ENCODE measurements at places on chromosomes 6 and 20.

GRCh38 chr6:165726965-165727381, 63.9 kb upstream of the PDE10A start:
- DNase-seq, result no peak

- peak; percentile 68 for DNase-seq
These were observed 343.0 kb downstream of the CDKAL1 start for GRCh38 chr6:20877008-20877937.

DNA sequence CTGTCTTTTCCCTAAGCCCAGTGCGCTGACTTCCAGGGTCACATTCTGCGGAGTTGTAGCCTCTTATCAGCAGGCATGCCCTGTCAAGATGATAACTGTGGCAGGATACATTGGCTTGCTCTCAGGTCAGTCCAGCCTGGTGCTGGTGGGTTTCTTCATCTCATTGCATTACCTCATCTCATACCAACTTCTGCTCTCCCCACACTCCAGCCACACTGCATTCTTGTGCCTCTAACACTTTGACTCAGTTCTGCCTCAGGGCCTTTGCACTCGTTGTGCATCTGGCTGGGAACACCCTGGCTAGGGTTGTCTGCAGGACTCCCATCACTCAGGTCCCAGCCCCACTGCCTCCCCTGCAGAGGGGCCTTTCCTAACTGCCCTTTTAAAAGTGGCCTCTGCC, 110.3 kb upstream of the BACH2 start:
- no peak for DNase-seq

GRCh38 chr6:90217506-90218127, 79.0 kb downstream of the BACH2 start:
- no peak for DNase-seq

- DNase-seq, result peak; percentile 58
These were observed 78.1 kb downstream of the PRDM1 start for GRCh38 chr6:106163966-106164877.

DNA sequence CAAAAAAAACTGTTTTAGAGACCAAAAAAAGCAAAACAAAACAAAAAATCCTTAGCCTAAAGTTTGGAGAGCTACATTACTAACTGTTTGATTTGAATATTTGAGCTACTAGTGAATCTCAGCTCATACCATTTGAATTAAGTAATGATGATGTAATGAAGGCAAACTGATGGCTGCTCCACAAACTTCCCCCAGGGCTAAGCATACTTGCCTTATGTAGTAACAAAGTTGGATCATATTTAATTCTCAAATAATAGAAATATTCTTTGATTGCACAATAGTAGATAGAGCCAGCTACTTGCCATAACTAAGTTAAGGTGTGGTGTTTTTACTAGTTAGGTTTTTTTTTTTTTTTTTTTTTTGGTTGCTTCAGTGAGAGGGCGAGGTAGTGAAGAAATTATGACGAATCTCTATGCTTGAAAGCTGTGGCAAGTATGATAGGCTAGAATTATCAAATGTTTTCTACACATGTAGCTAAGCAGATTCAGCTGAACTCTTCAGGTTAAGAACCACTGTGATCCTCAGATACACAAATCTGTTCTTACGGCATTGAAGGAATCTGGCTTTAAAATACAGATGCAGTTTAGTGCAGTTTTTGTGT, 2.9 kb downstream of the RAB32 start:
- DNase-seq, result peak; percentile 71

DNA sequence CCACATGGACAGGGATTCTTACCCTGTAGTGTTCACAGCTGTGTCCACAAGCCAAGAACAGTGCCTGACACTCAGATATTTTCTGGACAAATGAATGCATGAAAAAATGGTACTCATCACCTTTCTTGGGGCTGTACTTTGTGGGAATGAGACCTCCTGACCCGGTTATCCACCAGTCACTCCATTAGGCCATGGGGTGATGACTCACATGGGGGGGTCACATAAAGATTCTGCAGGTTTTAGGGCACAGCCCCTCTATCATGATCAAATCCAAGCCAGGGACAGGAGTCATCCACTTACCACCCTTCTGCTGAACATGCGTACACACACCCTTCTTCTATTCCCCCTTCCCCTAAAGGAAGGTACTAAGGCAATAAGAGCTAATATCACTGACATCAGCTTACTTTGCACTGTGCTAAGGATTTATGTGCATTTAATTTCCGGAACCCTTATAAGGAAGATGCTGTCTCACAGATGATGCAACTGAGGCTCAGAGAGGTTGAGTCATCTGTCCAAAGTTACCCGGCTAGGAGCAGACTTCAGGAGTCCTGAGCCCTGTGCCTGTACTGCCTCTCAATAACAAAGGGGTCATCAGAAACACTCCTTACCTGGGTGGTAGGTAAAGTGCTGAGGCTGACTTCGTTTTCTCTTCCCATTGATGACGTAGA, 107.8 kb downstream of the NFATC2 start:
- DNase-seq, result no peak

- DNase-seq, result no peak
These were observed 603.1 kb downstream of the HACE1 start for GRCh38 chr6:104256646-104257045.

DNA sequence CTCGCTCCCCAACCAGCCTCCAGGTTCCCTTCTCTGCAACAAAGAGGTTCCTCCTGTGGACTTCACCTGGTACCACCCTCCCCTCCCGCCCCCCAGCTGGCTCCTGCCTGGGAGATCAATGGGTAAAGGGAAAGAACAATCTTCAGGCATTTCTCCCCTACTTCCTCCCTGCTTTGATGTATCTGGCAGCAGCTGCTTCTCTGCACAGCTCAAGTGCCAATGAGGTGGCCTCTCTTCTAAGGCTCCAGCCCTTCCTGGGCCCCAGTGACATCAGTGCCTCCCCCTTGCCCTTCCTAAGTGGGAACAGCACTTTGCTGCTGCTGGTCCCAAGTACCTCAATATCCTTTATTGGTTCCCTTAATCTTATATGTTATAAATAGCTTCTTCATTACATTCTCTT, 23.5 kb downstream of the MOCS1 start:
- DNase-seq, result no peak

DNA sequence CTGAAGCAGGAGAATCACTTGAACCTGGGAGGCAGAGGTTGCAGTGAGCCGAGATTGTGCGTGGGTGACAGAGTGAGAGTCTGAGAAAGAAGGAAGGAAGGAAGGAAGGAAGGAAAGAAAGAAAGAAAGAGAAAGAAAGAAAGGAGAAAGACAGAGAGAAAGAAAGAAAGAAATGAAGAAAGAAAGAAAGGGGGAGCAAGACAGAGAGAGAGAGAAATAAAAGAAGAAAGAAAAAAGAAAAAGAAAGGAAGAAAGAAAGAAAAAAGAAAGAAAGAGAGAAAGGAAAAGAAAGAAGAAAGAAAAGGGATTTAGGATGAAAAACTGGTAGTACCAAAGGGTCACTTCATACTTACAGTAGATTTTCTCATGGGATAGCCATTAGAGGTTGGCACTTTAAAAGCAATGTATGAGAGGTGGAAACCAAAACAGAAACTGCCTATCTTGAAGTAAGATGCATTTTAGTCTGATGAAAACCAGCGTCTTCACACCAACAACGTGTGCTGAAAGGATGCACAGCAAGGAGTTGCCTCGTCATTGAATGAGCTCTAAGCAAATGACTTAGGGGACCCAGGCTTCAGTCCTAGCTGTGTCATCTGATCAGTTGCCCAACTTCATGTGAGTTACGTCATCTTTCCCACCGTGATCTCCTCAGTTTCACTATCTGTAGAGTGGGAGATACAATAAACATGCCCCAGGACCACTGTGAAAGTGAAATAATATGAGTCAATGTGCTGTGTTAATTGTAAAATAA, 133.9 kb upstream of the NEDD9 start:
- no peak for DNase-seq

GRCh38 chr6:122347280-122347679, 52.2 kb upstream of the HSF2 start:
- DNase-seq, result no peak

- DNase-seq, result peak; percentile 76
These were observed 993 bp downstream of the STX16 start for GRCh38 chr20:58651946-58652605.

GRCh38 chr6:29567541-29567940, 8.0 kb upstream of the UBD start:
- DNase-seq, result peak; percentile 65

GRCh38 chr20:32432277-32432676, 74.1 kb downstream of the ASXL1 start:
- no peak for DNase-seq

- DNase-seq, result no peak
These were observed 323.1 kb downstream of the HDGFL1 start for GRCh38 chr6:22892452-22892851.

DNA sequence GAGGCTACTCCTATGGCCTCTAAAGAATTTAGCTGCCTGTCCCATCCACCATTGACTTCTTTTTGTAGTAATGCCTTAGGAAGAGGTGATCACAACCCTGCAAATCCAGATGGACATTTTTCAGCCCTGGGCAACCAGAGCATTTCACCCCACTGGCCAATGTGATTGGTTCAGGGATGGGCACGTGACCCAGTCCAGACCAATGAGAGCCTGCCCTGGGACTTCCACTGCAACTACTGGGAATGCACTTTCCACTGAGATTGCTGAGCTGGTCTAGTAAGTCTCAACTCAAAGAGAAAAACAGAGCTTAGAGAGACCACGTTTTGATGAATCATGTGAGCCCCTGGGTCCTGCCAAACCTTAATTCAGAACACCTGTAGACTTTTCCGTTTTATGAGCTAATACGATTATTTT, 8.9 kb upstream of the UBE2V1 start:
- no peak for DNase-seq

DNA sequence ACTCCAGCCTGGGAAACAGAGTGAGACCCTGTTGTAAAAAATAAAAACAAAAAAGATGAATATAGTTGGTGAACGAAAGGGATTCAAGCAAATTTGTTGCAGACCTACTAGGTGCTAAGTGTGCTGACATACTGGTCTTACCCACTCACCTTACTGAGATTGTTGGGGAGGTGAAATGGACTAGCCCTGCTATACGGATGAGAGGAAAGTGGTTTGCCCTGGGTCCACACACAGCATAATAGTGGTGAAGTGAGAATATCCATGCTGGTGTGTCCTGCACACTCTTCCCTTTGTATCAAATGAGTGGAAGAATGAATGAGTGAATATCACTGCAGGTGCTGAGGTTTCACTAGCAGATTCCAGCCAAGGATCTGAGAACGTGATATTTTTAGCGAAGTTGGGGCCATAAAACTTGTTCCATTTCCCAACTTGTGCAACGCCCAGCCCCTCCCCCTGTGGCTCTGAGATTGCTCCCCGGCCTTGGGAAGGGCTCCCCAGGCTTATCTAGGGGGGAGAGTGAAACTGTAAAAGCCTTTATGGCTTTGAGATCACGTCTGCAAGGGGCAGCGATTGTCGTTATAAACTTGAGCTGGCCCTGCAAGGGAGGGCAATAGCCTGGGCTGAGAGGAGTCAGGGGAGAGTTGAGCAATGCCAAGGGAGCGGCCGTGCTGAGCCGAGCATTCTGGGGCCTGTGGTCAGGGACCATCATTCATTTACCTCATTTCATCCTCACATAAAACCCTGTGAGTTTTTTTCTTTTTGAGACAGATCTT, 33.2 kb upstream of the TTPAL start:
- DNase-seq, result no peak

DNA sequence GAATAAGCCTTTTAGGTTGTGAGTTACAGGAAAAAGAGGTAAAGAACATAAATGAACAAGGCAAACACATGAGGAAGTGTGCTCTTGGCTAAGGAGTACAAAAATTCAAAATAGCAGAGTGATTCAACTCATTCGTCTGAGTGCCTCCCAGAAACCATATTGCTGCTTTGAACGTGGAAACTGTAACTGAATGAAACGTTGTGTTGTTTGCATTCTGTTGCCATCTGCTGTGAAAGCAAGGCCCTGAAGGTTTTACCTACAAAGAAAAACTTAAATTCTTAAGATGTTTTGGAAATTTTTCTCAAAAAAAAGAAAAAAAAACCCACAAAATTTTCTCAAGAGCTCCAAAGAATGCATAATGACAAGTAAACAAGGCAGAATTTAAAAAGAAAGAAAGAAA, 375.4 kb upstream of the HS3ST5 start:
- DNase-seq, result no peak

DNA sequence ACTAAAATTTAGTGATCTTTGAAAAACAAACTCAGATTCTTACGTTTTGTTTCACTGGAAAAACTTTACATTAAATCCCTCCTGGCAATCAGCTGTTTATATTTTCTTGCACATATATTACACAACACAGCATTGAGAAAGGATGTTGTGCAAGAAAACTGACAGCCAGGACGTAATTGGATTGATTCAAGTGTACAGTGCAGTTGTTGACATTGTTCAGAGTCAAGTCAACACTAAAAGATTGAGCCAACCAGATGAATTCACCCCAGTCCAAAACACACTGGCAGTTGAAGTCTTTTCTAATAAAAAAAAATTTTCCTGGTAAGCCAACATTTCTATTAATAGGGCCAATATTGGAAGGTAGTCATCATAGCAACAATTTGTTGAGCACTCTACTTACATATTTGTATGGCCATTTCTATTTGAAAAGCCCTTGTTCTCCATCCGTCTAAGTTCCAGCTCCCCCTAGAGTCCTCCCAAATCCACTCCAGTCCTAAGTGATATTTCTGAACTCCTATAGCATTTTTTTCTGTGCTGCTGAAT, 20.9 kb upstream of the VNN1 start:
- DNase-seq, result no peak

DNA sequence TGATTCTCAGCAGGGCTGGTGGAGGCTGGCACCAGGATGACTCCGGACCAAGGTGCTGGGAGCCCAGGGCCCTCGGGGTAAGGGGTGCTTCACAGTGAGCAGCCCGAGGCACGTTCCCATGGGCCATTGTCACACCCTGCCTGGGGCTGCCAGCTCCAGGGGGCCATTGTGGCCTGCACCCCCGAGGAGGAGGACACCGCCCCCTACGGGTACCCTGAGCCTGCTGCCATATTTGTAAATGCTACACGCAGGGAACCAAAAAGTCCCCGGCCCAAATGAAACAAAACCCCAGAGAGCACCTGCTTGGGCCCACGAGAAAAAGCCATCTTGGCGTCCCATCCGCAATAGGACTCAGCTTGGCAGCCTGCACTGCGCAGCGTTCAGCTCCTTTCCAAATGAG, 64.7 kb upstream of the GATA5 start:
- DNase-seq, result no peak

DNA sequence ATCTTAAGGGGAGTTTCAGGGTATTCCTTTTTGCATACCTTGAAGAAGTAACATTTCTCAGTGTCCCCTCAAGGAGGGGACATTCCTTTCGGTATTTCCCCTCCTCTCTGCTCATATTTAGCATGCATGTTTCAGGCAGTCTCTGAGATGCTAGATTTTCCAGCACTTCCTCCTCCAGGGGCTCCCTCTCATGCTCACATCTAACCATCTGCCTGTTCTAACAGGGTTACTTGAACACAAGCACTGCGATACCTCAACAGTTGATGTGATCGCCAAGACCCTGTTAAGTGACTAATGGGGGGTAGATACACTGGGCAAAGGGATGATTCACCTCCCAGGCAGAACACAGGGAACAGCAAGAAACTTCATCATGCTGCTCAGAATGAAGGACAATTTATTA, 12.9 kb upstream of the MCM3 start:
- DNase-seq, result no peak

Data from left lung (tissue), 14 donors.